ENCODE measurements at places on chromosomes 6 and 20.

GRCh38 chr6:111970426-111970825, 83.5 kb upstream of the CCN6 start:
- no peak for DNase-seq

DNA sequence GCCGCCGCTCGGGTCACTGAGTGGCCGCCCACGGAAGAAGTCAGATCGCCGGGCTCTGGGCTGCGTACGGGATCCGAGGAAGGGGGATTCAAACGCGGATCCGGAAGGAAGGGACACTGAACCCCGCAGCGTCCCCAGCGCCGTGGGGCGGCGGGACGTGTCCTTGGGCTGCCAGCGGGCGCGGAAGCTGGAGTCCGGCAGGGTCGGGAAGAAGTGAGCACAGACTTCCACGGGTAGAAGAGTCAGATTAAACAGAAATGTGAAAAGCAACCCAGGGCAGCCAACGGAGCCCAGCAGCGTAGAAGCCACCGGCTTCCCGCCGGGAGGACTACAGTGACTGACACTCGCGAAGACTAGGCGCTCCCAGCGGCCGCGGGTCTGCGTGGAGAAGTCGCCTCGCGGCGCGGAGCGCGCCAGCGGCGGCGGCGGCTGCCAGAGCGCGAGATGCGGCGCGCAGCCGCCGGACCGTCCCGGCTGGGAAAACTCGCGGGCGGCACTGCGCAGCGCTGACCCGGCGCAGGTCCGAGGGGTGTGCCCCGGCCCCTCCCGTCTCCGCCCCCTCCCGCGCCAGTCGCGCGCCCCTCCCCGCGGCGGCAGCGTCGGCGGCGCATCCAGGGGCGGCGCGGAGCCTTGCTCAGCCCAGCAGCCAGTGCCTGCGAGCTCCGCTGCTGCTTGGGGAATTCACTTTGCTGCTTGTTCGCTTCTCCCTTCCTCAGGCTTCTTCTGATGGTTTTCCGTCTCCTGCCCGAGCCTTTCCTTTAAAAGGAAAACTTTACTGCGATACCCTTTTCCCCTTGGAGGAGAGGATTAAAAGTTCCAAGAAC, at the start of gene SAMD5:
SAMD5 (plus strand) TSS at position 649 of the 824 bp plus-strand sequence. CDS start 239 bp downstream, outside the sequence.
- peak; percentile 77 for DNase-seq

GRCh38 chr20:31595654-31596411, 9.3 kb upstream of the ID1 start:
- DNase-seq: peak; percentile 99

GRCh38 chr6:36169023-36170007, 27.2 kb upstream of the BRPF3 start:
- DNase-seq: no peak

DNA sequence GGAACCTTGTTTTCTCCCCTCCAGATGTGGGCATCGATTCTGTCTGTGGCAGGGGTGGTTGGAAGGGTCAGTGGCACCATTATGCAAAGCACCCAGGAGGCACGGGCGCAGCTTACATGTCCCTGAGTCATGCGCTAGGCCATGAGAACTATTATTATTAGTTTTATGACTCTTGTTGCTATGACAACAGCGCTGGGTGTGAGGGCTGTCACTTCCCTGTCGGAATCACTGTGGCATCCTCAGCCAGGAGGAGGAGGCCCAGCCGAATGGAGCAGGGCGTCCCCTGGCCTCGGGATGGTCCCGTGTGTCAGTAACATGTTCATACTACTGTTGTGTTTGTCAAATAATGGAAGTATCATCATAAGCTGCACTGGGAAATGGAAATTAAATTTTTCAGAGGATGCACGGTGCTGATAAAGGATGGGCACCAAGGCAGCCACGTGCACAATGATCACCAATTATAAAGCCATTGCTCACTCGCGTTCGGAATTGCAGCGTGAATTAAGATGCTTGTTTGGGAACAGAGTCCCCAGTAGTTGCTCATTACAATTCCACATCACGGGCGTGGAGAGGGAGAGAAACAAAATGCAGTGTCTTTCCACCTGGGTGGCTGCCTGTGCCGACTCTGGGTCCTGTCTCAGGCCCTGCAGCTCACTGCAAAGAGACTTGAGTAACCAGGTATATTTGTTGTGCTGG, 247.9 kb downstream of the CDH4 start:
- no peak for DNase-seq
